Left ventricle myocardium inferior (tissue), 1 donor: ENCODE measurements at places on chromosomes 3 and 15. TPM values are rescaled to one million over a fixed set of nuclear protein-coding genes. Genes with fewer than 3 reads are reported as not detected.

DNA sequence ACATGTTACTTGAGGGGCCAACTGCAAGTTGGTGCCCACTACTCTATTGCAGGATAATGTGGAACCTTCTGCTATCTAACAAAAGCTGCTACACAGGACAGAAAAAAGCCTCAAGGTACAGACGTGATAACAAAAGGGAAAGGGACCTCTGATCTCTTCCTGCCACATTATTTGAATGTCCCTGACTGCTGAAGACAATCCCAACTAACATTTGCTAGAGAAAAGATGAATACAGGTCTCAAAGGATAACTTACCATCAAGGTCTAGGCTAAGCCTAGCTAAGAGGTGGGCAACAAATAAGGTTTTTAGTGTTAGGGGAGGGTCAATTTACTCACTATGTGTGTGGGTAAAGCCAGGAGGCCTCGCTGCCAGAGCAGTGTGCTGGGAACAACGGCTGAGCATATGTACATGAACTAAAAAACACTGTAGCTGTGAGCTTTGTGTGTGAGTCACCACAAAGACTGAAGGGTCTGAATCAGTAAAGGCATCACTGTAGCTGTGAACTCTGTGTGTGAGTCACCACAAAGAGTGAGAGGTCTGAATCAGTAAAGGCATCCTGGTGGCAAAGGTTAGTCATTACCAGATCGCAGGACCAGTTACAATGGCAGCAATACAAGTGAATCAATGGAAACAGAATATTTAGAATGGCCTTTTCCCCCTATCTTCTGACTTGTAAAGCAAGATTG, 111.7 kb downstream of the LMLN start:
- no peak for DNase-seq

DNA sequence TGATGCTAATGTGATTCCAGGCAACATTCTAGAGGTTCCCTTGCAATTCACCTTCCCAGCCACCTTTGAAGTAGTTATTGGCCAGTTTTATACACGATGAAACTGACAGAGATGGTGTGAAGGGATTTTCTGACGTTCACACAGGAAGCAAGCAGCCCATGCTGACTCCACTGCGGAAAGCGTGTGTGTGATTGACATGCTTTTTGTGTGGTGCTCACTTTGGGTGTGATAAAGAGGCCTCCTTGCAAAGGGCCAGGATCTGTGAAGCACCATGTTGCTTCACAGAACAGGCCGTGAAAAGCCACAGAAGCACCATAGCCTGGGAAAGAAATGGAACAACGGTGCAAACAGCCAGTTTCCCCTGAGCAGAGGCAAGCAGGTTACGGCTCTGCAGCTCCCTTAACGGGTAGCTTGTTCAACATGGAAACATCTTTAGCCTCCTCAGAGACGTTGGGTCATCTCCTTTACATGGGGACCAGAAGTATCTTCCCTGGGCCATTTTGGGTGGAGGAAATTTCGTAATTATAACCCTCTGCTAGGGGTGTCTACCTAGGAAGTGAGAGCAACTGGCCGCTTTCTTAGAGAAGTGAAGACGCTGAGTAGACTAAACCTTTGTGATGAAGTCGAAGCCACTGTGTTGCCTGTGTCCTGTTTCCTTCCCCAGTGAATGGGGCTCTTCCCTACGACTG, 108.5 kb downstream of the APBA2 start:
- no peak for DNase-seq

DNA sequence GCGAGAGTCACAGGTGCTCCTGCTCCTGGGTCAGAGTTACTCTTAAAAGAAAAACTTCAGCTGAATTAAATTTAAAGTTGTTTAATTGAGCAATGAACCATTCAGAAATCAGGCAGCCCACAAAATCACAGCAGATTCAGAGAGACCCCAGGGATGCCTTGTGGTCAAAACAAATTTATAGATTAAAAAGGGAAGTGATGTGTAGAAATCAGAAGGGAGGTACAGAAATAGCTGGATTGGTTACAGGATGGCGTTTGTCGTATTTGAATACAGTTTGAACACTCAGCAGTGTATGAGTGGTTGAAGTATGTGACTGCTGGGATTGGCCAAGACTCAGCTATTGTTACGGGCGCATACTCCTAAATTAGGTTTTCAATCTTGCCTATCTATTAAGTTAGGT, 58.6 kb downstream of the UACA start:
- no peak for DNase-seq

DNA sequence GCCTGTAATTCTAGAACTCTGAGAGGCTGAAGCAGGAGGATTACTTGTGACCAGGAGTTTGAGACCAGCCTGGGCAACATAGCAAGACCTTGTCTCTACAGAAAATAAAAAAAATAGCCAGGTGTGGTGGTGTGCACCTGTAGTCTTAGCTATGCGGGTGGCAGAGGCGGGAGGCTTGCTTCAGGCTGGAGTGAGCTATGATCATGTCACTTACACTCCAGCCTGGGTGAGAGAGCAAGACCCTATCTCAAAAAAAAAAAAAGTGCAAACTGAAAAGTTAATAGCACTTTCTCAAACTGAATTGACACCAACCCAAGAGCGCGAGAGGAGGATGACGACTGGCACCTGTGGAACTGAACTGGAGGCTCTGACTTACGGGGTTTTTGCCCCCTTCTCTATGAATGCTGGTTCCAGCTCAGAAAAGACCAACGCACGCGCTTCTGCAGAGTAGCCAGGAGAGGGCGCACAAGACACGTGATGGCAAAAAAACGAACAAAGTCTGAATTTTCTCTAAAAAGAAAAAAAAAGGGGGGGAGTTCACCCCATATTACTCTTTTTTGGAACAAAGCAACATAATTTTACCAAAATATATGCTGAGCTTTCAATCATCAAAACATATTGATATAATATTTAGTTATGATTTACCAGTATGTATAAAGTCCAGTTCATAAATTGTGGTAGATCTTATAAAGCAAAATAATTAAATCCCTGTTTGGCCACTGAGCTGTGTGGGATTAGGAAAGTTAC, 23.7 kb downstream of the CFAP92 start:
- DNase-seq = no peak

DNA sequence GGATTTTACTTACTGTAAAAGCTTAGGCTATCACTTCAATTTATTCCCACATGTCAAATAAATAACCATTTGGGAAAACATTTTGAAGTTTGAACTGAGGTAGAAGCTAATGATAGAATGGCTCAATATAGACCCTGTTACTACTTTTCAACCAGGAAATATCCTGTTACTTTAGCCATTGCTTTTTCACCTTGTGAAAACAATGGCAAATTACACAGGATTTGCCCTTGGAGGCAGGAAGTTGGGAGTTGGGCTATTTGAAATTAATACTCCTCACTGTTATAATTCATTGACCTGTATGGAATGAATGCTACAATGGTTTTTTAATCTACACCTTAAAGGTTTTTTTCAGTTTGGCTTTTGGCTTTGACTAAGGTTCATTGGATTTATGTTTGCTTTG, 98.1 kb upstream of the UBE2E2 start:
- no peak for DNase-seq

DNA sequence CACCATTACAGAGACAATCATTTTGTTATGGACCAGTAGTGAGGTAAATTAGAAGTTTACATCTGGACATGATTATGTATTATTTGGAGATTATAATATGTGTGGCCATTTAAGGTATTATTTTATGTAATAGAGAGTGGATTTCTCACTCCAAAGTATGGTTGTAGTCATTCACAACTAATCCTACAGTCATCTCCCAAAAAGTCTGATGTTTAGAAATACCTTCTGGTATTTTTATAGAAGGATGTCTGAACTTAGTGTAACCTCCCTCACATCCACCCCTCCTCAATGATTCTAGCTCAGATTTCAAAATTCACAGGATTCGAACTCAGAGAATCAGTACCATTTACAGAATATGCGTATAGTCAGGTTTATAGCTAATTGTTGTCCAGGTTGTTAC, 346.6 kb upstream of the MEIS2 start:
- no peak for DNase-seq

DNA sequence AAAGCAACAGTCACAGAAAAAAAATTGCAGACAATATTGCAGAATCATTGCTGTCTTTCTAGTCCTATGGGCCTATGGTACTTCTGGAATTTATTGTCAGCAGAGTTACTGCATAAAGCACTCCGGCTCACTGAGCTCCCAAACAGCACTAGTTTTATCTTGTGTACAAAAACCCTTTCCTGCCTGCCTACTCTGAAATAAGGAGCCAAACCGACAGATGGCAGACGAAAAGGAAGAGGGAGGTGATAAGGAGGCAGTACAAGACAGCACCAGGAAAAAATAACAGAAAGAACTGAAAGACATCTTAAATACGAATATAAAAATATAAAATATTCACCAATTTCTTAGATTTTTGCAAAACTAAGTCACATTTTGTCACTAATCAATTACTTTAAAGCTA, 15.6 kb downstream of the HERC1 start:
- no peak for DNase-seq

DNA sequence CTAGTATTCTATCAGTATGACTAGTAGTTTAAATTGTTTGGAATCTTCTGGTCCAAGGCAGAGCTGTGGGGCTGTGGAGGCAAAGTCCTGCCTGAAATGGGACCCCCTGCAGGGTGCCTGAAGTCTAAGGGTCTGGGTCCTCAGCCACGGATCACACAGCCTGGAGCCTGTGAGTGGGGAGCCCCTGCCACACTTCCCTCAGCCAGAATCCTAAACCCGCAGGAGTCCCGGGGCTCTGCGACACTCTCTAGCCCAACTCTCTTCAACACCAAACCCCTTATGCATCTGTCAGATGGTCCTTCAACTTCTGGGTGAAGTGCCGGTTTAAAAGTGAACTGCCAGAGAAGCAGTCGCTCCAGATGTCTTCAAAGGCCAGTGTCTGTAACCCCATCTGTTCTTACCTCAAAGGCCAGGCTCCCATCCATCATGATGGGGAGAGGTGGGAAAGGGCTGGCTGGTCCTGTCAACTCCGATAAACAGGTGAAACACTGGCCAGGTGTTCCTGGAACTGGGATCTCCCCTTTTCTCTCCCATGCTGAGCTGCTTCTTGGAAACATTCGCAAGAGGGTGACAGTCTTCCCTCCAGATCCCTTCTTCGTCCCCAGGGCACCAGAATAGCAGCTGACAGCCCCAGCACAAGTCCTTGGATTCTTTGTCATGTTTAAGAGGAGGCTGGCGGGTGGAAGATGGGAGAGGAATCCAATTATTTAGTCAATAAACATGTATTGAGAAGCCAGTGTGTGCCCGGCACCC, 45.6 kb downstream of the CPN2 start:
- DNase-seq = no peak

- DNase-seq = no peak
These were observed 96.3 kb downstream of the TPRG1 start for GRCh38 chr3:189267981-189268613.

DNA sequence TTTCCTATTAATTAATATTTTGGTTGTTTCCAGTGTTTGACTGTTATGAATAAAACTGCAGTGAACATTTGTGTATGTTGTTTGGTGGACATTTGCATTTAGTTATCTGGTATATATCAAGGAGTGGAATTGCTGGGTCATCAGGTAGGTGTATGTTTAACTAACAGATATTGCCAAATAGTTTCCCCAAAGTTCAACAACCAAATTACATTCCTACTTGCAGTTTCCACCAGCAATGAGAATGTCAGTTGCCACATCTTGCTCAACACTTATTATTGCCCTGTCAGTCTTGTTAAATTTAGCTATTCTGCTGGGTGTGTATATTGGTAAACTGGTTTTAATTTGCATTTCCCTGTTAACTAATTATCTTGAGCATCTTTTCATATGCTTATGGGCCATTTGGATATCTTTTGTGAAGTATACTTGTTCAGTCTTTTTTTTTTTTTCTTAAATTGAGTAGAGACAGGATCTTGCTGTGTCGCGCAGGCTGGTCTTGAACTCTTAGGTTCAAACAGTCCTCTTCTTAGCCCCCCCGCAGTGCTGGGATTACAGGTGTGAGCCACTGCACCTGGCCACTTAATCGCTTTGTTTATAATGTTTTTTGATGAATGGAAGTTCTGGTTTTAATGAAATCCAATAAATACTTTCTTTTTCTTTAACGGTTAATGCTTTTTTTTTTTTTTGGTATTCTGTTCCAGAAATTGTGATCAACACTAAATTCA, 7.9 kb downstream of the FEM1B start:
- no peak for DNase-seq

DNA sequence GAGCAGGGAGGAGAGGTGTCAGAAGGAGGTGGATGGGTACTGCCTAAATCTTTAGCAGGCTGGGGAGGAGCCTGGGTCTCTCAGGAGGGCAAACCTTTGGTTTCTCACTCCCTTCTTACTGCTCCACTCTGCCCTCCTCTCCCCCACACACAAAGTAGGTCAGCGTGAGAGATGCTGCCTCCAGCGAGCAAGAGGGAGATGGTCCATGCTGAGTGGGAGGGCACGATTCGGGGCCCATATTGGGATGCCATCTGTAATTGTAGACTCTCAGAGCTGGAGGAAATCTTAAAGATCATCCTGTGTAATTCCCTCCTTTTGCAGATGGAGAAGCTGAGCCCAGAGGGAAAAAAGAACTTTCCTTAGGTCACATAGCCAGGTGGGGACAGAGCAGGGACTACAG, 34.2 kb upstream of the SYN2 start:
- no peak for DNase-seq

The DAZL gene
- total RNA-seq = not detected

The PPP1R14D gene
- not detected for total RNA-seq

The CHRNA3 gene
- total RNA-seq = 0.25 TPM

The SLC22A13 gene
- not detected for total RNA-seq

The ARNT2 gene
- total RNA-seq = 3.6 TPM
